Spleen (tissue), 13 donors: ENCODE measurements at places on chromosomes 6 and 20.
A peak's percentile ranks its signal among the peaks of the same experiment; 100 is the strongest.

- DNase-seq = no peak
These were observed 244.2 kb downstream of the CDKAL1 start for GRCh38 chr6:20778459-20778858.

DNA sequence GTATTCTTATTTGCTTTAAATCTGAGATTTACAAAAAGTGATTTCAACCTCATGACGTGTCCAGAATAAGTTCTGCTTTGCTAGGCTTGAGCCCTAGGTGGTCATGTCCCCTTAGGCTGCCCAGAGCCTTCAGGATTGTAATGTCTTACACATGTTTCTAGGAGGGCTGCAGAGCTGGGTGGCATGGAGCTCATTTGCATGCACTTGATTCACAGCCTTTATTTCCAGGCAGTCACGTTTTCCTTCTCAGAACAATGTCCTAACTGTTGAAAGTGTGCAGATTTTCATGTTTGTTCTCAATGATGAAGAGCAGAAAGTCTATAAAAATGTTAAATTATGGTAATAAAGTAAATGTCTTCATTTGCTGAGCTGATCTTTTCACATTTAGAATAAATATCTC lies 448.6 kb upstream of the SOX4 start:
- no peak for DNase-seq

DNA sequence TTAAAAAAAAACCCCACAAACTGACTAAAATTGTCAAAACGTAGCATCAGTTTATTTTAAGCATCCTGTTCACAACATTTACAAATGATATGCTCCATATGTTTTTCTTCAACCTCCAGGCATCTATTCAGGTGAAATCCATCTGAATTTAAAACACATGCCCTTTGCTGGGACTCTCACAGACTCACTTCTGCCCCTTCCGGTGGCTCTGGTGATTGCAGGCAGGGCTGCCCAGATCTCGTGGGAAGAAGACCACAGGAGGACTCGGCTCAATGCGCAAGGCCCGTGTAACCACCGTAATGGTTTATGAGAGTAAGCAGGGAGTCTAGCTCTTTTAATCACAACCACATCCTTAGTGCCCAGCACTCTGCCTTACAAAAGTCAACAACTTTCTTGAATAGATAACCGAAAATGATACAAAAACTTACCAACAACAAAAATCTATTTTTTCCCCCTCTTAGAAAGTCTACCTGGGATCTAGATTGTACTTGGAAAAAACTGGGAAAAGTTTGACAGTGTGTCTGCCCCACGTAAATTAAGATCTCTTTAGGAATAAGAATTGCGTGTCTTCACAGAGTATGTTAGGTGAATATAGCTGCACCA lies 139.1 kb downstream of the KIF16B start:
- peak; percentile 77 for DNase-seq

DNA sequence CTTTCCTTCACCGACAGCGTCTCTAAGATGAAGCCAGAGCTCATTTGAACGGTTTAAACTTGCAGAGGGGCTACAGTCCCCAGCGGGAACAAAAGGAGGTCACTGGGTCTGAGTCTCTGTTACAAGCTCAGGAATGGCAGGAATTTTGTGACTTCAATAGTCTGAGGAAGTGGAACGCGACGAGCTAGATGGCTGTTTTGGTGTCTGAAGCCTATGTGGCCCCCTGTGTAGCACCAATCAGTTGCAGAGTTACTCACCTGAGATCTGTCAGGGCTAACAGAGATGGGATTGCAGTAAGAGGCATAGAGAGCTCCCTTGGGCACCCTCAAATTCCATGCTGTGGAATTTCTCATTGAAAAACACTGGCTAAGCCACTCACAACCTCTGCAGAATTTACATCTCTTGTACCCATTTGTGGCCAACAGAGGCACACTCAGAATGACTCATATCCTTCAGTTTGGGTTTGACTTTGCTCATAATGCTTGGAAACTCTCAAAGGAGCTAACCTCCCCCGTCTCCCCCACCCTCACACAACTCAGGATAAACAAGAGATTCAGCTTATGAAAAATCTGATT lies 7.1 kb upstream of the TCP11 start:
- no peak for DNase-seq

DNA sequence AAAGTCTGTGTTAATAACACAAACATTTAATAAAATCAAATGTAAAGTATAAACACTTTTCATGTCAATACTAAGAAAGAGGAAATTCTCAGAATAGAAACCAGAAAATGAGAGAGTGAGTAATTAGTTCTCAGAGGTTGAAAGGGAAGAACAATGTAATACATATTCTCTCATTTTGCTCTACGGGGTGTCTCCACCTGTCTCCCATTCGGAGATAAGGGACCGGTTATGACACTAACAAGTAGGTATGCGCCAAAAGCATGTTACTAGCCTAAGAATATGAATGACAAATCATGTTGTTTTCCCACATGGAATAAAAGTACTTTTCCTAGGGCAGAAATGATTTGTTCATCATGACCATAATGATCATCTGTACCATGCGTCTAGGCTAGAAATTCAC lies 35.6 kb upstream of the PRELID3B start:
- no peak for DNase-seq

GRCh38 chr6:25388776-25389175 lies 109.6 kb downstream of the CARMIL1 start:
- DNase-seq = no peak

DNA sequence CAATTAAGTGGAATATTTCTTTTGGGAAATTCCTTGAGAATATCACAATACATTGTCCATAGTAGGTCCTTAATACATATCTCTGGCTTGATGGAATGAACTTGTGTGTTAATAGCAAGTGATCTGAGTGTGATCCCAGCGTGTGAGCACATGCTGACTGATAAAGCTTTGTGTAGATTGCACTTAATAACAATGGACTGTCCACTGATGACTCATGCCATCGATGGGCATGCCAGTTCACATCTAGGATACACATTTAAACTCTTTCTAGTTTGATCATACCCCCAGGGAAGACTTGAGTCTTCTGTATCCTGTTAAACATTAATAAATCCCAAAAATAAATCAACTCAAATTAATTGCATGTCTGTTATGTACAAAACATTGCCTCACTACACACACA lies 454.3 kb upstream of the SPTLC3 start:
- DNase-seq = no peak

- no peak for DNase-seq
These were observed 155.2 kb upstream of the INSM1 start for GRCh38 chr20:20212675-20213096.

GRCh38 chr20:55668631-55669030 lies 336.7 kb downstream of the CBLN4 start:
- no peak for DNase-seq

GRCh38 chr6:12232339-12232738 lies 57.8 kb upstream of the EDN1 start:
- no peak for DNase-seq

DNA sequence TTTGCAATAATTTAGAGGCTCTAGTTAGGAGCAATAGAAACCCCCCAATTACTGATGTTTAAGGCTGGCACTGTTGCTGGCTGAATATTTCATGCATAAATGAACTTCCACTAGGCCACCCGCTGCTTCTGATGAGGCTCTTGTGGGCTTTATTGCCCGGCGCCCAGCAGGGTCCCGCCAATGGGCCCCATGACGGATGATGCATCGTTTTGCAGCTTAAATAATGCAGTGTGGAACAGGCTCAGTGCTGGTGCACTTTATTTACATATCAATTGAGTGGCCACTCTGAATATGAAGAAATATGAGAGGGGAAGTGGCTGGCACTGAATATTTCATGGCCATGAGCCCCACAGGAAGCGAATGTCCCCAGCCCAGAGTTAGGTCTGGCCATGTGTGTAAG lies 155.3 kb upstream of the MAFB start:
- no peak for DNase-seq

- no peak for DNase-seq
These were observed 230.7 kb downstream of the PHACTR1 start for GRCh38 chr6:12947151-12947871.

DNA sequence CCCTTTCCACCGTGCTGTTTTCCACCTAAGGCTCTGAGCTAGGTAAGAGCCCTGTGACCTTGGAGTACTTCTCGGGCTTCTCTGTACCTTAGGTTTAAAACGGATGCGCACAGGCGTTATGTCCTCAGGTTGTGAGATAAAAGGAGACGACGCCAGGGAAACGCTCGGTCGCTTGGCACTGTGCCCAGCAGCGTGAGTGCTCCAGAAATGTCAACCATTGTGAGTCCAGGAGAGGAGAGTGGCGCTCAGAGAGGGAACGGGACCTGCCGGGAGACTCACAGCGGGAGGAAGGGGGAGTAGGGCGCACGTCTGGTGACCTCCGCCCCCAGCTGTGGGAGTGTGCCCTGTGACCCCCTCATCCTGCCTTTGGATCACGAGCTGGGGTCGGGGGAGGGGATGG lies 33.8 kb upstream of the SCRT2 start:
- peak; percentile 17 for DNase-seq

DNA sequence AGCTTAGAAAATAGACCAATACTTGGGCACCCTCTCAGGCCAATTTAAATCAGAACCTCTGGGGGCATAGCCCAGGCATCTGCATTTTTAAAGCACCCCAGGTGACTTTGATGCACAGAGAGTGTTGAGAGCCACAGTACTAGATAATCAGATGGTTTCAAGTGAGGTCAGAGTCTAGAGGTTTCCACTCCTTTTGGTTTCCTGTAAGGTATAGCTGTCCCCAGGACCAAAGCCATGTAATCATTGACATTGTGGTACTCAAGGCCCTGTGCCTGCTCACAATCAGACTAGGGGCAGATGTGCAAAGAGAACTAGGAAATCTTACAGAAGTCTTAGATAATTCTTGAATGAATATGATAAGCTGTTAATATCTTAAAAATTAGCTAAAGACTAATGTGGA lies 9.1 kb downstream of the FILIP1 start:
- DNase-seq = no peak

DNA sequence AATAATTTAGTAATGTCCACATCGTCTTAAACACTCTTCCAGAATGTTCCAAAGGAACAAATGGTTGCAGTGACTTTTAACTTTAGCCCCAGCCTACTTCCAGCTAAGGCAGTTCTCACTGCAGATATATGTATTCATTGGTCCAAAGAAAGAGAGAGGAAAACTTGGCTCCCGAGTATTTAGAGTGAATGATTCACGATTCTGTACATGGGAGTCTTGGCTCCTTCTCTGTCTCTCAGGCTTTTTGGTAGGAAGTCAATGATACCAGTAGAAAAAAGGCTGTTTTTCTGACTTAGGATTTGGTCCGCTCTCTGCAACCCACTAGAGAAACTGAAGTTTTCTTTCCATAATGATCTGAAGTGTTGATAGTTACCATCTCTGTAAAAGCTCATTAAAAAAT lies 38.6 kb downstream of the E2F3 start:
- DNase-seq = no peak

DNA sequence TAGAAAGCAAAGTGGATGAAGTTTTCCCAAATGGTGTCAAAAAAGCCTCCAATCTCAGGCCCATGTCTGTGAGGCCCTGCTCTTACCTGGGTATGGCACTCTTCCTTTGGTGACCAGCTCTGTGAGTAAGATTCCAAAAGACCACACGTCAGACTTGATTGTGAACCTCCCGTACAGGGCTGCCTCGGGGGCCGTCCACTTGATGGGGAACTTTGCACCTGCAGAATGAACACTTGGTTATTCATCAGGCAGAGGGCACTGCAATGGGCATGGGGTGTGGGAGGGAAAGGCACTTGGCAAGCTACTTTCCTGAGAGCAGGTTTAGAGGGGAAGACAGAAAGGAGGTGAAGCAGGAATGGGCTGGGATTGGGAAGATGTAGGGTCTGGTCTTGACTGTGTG lies 68.7 kb upstream of the TRAF3IP2 start:
- DNase-seq = no peak

- no peak for DNase-seq
These were observed 115.4 kb downstream of the MTFR2 start for GRCh38 chr6:136134751-136135150.

GRCh38 chr6:146310628-146311027 lies 233.0 kb upstream of the RAB32 start:
- DNase-seq = no peak

- no peak for DNase-seq
These were observed 50.5 kb upstream of the GCM1 start for GRCh38 chr6:53199156-53199555.

DNA sequence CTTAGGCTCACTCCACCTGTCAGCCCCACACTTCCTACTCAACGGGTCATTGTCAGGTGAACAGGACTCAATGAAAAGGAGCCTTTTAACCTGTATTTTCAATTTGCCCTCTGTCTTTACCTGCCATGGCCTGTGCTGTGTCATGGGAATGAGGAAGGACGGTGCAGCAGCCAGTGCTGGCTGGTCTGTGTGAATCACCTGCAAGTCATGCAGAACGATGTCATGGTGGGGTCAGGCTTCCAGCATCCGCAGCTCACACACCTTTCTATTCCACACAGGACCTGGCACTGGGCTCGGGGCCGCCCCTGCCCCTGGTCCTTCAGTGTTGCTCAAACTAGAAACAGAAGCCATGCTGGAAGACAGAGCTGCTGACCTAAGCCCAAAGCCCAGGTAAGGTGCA lies 188.7 kb upstream of the GMDS start:
- DNase-seq = no peak

DNA sequence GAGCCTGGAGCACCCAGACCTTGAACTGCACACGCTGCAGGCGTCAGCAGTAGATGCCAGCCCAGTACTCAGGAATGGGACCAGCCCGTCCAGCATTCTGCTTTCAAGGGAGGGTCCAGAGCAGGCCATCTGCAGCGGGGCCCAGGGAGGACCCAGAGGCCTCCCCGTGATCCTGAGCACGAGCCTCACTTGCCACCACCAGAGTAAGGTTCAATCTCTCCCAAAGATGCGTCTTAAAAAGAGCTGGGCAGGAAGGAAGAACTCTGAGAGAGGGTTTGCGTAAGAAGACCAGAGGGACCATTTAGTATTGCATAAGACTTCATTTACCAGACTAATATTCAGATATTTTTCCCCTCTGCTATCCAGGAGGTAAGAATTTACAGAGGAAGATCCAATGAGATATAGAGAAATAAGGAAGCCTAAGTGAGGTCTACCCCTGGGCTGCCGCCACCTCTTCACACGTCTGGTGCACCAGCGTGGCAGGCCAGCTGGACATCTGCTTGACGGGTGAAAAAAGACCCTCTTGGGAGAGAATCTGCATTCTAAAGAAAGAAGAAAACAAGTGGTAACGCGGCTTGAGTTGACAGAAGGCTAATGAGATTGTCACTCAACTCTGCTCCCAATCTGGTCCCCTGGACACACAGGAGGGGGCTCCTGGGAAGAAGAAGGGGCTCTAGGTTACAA lies 107.3 kb downstream of the PRND start:
- no peak for DNase-seq

DNA sequence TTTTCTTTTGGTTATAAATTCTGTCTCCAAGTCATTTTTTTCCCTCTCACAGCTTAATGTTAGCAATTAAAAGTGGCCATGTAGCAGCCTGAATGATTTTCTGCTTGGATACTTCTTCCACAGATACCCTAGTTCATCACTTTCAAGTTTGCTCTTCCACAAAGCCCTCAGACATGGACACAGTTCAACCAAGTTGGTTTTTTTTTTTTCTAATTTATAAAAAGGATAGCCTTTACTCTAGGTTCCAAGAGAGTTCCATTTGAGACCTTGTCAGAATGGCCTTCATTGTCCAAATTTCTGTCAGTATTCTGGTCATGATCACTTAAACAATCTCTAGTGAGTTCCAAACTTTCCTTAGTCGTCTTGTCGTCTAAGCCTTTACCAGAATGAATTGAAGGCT lies 40.0 kb downstream of the RSPH3 start:
- no peak for DNase-seq
